NCI-H1417 treated with DMSO at 0.1 percent for 48 hours (cell line): ENCODE measurements at places on chromosomes 12 and 14.

- no peak for DNase-seq
Observed at GRCh38 chr14:61451491-61451890, 130.1 kb downstream of the PRKCH start.

- no peak for DNase-seq
Observed at GRCh38 chr12:103392722-103393121, 103.0 kb downstream of the C12orf42 start.

- DNase-seq: no peak
Observed at GRCh38 chr12:112924986-112925385, 13.3 kb upstream of the OAS3 start.

- DNase-seq: no peak
Observed at GRCh38 chr12:122228092-122228491, 2.2 kb upstream of the DIABLO start.

GRCh38 chr12:62472472-62472871, 5.8 kb downstream of the MON2 start:
- DNase-seq: no peak

- no peak for DNase-seq
Observed at GRCh38 chr14:56196274-56196673, 78.1 kb downstream of the PELI2 start.

- DNase-seq: no peak
Observed at GRCh38 chr14:106372870-106373652, 846.7 kb downstream of the TMEM121 start.

DNA sequence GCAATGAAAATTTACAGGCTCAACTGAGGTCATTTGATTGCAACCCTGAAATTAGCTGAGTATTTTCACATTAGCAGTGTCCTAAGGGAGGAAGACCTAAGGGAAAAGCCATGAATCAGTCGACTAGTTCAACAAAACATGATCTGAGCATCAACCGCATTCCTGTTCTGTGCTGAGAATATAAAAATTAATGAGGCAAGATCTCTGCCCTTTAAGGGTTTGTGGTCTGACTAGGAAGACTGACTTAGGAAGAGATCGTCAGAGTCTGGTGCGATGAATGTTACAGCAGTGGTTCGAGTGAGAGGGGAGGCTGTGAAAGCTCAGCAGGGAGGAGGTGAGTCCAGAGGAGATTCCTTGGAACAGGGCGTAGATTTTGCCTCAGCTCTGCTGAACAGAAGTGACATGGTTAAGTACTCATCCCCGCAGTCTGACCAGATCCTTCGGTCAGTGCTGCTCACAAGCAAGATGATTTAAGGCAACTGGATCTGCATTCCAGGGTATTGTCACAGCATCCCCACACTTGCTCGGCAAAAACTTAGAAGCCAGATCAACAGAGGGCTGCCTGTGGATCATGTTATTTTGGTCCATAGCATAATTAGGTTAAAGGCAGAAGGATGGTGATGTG, 49.6 kb downstream of the BMAL2 start:
- DNase-seq: no peak

- no peak for DNase-seq
Observed at GRCh38 chr12:15146585-15146984, 74.6 kb downstream of the RERG start.

GRCh38 chr14:98963610-98964009, 308.4 kb downstream of the BCL11B start:
- DNase-seq: no peak

DNA sequence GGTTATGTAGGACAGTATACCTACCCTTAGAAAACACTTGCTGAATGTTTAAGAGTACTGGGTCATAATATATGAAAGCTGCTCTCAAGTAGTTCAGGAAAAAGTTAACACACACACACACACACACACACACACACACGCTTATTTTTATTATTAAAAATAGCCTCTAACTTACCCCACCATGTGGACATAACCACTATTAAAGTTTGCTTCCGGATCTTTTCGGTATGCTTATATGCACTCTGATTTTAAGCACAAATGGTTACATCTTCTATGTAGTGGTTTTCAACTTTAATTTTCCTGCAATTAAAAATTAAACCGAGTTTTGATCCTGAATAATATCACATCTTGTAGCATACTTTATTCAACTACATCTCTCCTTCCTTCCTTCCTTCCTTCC, 84.9 kb upstream of the TRAF3 start:
- no peak for DNase-seq

DNA sequence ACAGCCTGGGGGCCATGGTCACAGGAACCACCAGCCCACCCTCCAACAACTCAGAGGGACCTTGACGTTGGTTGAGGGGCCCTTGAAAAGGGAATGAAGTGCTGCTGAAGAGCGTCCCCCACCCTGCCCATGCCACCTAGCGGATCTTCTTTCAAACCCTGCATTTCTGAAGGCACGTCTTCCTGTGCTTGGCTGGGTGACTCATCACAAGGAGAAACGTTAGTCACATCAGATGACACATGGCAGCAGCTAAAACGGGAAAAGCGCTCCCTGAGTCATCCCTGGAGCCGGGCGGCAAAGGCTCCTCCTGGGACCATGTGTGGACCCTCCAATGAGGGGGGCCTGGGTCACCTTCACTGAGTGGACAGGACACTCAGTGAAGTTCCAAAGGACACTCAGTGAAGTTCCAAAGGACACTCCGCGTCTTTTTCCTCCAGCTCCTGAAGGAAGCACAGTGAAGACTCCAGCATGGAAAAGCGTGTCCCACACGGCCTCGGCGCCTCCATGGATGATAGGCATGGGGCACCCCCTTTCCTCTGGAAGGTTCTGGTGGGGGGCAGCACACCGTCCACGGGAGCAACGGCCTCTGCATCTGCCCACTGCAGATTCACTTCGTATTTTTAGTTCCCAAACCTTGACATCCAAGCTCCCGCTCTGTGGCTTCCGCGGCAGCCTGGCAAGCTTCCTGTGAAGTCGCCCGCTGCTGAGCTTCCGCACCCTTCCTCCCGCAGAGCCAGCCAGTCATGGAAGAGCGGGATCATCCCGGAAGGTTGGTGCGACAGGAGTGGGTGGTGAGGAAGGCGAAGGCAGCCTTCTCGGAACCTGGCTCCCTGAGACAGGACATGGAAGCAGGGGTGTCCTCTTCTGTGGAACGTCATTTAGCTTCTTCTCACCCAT, 383.4 kb downstream of the VRK1 start:
- DNase-seq: no peak

GRCh38 chr12:83082690-83083276, 396.1 kb downstream of the TMTC2 start:
- no peak for DNase-seq

GRCh38 chr14:105340821-105341733, 26.5 kb downstream of the PACS2 start:
- DNase-seq: no peak

GRCh38 chr12:53049571-53050318, at the start of gene TNS2:
Gene TNS2 (plus strand): TSS chr12:53050065. CDS start chr12:53050186, 121 bp downstream.
- DNase-seq: no peak

DNA sequence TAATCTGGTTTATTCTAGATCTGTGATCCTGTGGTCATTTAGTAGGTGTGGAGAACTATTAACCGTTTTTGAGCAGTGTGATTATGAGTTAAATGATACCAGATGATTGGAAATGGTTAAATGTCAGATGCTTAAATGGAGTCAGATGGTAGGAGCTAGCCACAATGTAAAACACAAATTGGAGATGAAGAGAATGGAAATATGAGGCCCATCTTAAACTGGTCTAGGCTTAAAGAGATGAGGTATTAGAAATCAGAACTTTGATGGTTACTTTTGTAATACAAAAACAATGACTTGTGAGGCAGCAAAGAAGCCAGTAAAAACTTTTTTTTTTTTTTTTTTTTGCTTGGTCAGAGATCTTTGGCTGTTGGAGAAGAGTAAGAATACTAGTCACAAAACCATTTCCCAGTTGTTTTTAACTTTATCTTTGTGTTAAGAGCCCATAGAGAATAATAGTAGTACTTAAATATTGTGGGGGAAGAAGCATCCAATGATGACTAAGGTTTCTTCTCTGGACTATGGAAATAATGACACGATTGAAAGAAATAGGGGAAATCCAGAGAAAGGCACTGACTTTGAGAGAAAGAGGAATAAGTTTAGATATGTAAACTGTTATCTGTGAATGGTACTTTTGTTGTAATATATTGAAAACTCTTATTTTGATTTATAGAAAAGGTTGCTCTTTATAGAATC, 95.9 kb downstream of the WNK1 start:
- DNase-seq: no peak

DNA sequence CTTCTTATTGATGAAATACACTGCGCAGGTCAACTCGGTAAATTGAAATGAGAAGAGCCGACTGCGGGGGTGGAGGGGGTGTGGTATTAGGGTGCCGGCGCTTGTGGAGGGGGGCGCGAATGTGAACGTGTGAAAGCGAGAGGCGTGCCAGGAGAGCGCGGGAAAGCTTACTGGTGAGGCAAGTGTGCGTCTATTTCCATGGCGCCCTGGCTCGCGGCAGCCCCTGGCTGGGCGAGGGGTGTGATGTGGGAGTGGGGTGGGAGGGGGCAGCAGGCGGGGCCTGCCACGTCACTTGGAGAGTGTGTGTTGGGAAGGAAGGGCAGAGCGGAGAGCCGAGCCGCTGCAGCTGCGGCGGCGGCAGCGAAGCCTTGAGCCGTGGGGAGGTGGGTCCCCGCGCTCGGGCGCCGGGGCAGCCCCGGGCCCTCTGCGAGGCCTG, 88.8 kb downstream of the GALNT8 start:
- peak; percentile 65 for DNase-seq

- DNase-seq: no peak
Observed at GRCh38 chr14:55088356-55088755, 36.9 kb downstream of the MAPK1IP1L start.

DNA sequence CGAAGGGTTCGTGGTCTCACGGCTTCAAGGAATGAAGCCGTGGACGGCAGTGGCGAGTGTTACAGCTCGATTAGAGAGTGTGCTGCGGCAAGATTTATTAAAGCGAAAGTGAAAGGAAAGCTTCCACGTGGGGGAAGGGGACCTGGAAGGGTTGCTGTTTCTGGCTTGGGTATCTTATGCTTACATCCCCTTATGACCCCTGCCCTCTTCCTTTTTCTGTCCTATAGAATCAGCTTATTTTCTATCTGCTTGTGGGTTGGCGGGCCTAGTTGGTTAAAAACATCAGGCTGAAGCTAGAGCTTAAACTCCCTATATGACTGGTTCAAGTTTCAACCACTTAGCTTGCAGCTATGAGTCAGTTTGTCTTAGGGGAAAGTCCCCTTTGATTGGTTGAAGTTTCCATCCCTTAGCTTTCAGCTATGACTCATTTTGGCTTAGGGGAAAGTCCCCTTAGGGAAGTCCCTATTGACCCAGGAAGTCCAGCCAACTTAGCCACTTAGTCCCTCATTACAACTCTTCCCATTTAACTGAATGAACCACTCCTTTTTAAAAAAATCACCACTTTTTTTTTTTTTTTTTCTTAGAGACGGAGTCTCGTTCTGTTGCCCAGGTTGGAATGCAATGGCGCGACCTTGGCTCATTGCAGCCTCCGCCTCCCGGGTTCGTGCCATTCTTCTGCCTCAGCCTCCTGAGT, 1494.7 kb upstream of the TMEM132C start:
- no peak for DNase-seq

DNA sequence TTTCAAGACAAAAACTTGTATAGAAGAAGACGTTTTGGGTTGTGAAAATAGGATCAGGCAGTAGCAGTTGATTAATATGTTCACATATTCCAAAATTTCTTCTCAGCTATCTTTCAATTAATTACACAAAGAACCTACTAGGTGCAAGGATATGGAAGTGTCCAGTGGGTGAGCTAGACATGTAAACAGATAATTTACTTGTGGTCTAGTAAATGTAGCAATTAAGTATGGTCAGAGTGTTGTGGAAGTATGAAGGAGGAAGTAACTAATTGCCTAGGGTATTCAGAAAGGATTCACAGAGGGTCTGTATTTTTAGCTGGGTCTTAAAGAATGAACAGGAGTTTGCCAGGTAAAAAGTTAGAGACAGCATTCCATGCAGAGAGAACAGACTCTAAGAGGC, 5.9 kb downstream of the GOLGA5 start:
- DNase-seq: no peak

- DNase-seq: no peak
Observed at GRCh38 chr12:63206494-63206893, 55.5 kb upstream of the AVPR1A start.

DNA sequence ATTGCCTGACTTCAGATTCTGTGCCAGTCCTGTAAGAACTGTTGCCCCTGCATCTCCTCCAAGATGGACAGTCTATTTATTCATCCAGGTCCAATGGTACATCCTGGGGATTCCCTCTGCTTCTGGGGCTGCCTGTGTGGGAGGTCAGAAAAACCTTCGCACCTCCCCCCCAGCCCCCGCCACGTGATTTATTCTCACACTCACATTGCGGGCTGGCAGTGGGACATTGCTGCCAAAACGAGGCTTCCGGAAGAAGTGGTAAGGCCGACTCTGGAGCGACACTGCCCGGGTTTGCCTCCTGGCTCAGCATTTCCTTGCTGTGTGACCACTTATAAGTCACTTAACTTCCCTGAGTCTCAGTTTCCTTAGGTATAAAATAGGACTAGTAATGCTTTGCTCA, 5.9 kb upstream of the RTL1 start:
- DNase-seq: no peak

DNA sequence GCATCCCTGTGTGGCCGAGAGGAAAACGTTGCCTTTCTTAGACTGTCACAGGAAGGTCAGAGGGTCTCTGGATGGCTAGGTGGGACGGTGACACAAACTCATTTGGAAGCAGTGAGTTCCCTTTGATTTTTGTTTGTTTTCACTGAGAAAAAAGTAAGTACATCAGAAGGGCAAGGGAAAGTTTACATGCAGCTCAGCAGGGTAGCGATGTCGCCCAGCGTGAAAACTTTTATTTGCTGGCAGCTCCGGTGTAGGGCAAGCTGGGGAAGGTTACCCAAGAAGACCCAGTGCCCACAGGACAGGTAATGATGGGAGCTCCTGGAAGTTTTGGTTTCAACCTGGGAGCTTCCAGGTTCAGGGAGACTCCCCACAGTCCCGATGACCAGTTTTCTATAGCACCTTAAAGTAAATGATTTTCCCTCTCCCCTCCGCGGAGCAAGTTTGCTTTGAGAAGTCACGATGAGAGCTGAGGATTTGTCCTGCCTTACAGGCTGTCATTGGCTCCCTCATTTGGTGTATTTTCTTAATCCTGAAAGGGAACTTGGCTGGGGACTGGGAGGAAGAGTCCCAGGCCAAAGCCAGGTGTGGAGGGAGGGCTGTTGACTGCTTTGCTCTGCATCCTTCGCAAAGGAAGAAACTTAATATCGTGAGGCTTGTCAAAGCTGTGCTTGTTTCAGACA, 64.7 kb upstream of the ESRRB start:
- DNase-seq: no peak
